ENCODE measurements at places on chromosomes 5 and 9.

GRCh38 chr5:206406-206805 is 11.5 kb downstream of the CCDC127 start:
- DNase-seq, result no peak

GRCh38 chr5:111225926-111226325 is 1.7 kb downstream of the CAMK4 start:
- no peak for DNase-seq

- DNase-seq, result peak; percentile 50
Measured at GRCh38 chr5:139394123-139394653, 716 bp downstream of the PROB1 start.

DNA sequence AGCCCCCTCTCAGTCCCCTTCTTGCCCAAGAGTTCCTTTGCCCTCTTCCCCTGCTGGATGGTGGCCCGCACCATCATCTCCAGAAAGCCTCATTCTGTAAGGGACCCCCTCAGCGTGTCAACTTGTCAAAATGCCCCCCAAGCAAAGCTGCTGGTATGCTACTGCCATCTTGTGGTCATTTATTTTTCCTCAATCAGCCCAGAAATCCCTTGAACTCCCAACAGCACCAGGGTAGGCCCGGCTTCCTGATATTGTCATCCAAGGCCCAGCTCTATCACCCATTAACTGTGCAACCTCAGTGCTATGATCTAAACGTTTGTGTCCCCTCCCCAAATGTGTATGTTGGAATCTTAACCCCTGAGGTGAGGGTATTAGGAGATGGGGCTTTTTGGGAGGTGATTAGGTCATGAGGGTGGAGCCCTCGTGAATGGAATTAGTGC is 53.2 kb upstream of the FBXW11 start:
- DNase-seq, result peak; percentile 23

DNA sequence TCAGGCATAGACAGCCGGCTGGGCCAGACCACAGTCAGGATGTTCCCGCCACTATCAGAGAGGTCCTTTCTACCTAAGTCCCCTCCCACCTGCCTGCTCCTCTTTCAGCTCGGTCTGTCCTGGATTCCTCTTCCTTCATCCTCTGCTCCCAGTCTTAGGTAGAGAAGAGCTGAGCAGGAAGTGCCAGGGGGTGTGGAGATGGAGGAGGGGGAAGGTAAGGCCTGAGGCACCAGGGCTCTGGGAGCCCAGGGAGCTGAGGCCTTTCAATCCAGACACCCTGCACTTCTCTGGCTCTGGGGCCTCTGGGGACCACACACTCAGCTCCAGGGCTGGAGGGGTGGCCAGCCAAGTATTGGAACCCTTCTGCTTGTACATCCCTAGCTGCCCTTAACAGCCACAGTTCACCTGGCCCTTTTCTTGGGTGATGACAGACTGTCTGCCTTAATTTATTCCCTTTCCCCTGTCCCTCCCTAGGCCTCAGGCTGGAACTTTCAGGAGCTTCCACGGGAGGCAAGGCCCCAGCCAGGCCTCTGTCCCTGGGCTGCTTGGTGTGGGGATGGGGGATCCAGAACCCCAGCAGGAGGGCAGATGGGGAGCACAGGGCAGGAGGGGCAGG is 15.6 kb downstream of the IRF1 start:
- no peak for DNase-seq

GRCh38 chr9:97938081-97938644 is at the start of gene HEMGN:
HEMGN (minus strand) TSS chr9:97938172; CDS start chr9:97938136, 36 bp downstream.
- no peak for DNase-seq

GRCh38 chr9:124769549-124770358 is 1.4 kb downstream of the NR6A1 start:
- no peak for DNase-seq

GRCh38 chr5:6485441-6485840 is 36.8 kb downstream of the UBE2QL1 start:
- DNase-seq, result no peak

GRCh38 chr5:151683986-151684588 is 2.6 kb downstream of the SPARC start:
- DNase-seq, result peak; percentile 7

GRCh38 chr5:122350496-122350895 is 38.5 kb downstream of the SNCAIP start:
- no peak for DNase-seq

DNA sequence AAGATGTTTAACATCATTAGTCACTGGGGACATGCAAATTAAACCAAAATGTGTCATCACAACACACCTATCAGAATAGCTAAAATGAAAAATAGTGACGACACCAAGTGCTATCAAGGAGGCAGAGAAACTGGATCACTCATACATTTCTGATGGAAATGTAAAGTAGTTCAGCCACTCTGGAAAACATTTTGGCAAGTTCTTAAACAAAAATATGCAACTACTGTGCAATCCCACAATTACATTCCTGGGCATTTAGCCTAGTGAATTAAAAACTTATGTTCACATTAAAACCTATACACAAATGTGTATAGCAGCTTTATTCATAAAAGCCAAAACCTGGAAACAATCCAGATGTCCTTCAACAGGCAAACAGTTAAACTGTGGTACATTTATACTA is 53.1 kb downstream of the SVEP1 start:
- DNase-seq, result no peak

DNA sequence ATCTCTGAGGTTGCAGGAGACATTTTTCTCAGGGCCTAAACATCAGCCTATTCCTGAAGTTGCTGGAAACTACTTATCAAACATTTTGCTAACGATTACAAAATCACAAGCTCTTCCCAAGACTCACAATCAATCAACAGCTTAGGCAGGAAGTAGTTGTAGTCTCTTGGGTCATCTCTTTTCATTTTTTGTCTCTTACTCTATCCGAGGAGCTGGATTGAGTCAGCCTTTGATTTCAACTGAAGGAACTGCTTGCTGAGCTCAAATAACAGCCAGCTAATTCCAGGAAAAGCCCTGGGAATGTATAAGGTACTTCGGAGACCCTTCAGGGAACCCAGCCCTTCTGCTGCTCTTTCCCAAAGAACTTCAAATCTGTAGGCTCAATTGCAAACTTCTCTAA is 398.9 kb downstream of the PLK2 start:
- no peak for DNase-seq

DNA sequence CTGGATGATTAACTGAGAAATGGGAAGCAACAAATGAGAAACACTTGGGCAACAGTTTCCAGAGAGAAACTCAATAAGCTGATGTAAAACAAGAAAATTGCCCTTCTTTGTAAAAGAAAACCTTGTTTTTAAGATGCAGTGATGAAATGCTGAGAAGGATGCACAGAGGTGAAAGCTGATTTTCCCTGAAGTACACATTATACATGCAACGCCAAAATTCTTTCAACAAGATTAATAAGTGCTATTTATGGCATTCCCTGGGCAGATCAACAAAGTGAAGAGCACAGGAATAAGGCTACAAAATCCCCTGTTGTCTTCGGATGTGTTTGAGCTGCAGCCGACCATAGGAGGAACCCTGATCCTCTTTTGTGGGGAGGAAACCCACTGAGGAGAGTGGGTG is 208.0 kb upstream of the ANKH start:
- DNase-seq, result no peak

DNA sequence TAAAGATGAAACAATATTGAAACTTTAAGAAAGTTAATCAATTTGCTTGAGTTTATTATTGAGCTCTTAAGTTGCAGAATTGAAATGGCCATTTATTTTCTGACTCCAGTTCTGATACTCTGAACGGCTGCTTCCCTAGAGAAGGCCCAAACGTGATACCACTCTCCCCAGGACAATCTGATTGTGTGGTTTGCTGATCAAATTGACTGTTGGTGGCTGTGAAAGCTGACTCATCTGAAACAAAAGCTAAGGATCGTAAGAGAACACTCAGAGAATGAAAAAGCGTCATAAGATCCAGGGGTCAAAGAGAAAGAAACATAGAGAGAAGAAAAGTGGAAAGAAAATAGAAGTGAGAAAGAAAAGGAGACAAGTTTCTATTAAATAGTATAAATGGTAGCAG is 147.2 kb downstream of the IZUMO3 start:
- DNase-seq, result no peak

DNA sequence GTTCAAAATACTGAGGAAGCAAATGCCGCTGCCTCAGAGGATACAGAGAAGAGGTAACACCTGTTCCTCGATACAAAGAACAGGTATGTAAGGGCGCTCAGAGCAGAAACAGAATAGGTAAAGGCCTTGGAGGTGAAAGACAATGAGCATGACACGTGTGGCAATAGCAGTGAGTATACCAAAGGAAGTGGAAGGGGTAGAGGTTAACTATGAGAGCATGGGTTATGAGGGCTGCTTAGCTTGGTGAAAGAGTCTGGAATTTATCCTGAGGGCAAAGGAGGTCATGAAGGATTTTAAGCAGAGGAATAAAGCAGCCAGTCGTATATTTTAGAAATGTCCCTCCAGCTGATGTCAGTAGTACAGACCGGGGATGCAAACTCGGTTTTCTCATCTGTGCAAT is 269.8 kb upstream of the ZNF462 start:
- no peak for DNase-seq

GRCh38 chr9:99601571-99602111 is 220.0 kb upstream of the NR4A3 start:
- no peak for DNase-seq

- no peak for DNase-seq
Measured at GRCh38 chr9:120841930-120842684, 615 bp downstream of the PSMD5 start.

DNA sequence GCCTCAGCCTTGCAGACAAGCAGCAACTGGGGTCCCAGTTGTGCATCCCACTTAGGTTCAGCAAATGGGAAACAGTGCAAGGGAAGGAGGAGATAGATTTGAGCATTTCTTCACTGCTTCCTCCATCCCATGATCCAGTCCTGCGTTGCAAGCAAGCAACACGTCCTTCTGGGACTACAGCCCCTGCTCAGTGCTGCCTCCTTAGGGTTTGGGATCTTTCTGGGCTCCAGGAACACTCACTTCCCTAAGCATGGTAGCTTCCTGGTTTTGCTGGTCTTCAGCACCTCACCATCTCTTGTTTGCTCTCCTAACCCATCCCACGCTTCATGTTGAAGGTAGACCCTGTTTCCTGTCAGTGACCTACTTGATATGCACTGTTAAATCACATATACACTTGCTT is 444.7 kb downstream of the MED10 start:
- DNase-seq, result peak; percentile 8

- DNase-seq, result peak; percentile 90
Measured at GRCh38 chr5:163596608-163597315, 91.3 kb downstream of the MAT2B start.

GRCh38 chr9:21031091-21031807 is at the start of gene HACD4:
HACD4 (minus strand) TSS chr9:21031640; CDS start chr9:21031590, 50 bp downstream.
- no peak for DNase-seq

DNA sequence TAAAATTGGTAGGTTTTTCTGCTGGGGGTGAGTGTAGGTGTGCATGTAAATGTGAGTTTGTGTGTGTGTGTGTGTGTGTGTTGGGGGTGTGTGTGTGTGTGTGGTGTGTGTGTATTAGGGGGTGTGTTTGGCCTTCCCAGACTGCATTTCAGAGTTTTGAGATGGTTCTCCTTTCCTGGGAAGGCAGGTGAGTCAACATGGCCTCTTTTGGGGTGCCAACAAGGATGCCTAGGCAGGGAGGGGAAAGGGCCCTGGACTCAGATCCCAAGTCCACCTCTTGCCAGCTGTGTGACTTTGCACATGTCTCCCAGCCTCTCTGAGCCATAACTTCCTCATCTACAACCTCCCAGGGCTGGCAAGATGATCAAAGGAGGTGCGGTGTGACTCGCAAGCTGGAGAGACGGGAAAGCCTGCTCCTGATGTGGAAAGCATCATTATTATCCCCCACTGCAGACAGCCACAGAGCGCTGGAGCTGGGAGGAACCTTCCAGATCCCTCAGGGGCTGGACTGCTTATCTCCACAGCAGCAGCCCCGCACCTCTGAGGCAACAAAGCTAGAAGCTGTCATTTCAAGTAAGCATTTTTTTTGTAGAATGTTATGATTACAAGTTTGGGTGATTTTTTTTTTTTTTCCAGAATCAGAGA is 63.5 kb upstream of the TBC1D2 start:
- no peak for DNase-seq

- no peak for DNase-seq
Measured at GRCh38 chr5:3511934-3512333, 83.7 kb upstream of the IRX1 start.

All from NCI-H524 (cell line).